ENCODE measurements at places on chromosomes 16 and 17.

- DNase-seq: no peak
Measured at GRCh38 chr16:84751241-84751640, 51.4 kb downstream of the USP10 start.

DNA sequence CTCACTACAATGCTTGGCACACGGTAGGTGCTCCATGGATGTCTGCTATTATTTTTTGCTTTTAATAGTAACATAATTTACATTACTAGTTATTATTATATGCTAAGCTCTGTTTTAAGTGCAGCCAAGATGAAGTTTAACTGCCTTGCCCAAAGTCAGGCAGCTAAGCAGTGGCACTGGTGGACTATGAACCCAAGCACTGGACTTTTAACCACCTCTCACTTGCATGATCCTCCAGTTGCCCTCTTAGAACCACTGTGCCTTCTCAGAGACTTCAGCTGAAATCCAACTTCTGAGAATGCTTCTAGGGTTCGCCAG, 1.5 kb upstream of the ZNF207 start:
- no peak for DNase-seq

DNA sequence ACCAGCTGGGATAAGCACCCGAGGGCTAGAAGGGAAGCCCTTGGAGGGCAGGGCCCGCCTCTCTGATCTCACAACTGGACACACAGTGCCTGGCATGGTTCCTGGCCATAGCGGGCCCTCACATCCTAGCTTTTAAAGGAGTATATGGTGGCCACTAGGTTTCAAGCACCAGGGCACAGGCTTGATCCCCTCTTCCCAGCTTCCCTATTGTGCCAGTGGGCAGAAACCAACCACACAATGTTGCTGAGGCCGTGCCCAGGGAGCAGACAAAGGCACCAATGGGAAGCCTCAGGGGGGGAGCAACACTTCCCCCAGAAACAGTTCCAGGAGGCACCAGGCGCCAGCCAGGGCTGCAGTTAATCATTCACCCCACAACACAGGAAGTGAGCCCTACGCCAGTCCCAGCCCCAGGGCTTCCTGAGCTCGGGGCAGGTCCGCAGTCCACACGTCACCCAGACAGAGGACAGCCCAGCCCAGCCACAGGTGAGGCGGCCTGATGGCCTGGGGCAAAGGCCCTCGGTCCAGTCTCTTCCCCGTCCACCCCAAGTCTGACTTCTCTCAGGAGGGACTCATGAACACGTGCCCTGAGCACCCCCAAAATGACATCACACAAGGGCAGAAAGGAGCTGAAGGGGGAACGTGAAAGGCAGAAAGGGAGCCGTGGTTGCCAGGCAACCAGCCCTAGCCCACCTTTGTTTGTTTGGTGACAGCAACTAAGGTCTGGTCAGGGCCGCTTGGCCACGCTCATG, 12.8 kb downstream of the SMIM5 start:
- DNase-seq: no peak

DNA sequence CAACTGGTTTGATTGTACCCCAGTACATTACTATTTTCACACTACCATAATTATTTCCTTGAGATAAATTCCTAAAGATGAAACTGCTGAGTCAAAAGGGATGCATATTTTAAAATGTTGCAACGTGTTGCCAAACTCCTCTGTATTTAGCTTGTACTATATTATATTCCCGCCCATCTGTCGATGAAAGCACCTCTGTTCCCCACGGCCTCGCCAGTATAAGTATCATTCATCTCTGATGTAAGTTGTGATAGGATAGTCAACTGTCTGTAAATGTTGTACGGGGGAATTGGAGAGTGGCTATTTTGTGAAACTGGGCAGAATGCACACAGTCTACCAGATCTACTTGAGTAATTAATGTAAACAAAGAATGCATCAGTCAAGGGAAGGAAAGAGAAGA, 47.7 kb upstream of the TNRC6A start:
- DNase-seq: no peak

GRCh38 chr17:51537996-51538550, 277.7 kb downstream of the UTP18 start:
- no peak for DNase-seq

GRCh38 chr16:19753815-19754643, 36.0 kb downstream of the IQCK start:
- no peak for DNase-seq

DNA sequence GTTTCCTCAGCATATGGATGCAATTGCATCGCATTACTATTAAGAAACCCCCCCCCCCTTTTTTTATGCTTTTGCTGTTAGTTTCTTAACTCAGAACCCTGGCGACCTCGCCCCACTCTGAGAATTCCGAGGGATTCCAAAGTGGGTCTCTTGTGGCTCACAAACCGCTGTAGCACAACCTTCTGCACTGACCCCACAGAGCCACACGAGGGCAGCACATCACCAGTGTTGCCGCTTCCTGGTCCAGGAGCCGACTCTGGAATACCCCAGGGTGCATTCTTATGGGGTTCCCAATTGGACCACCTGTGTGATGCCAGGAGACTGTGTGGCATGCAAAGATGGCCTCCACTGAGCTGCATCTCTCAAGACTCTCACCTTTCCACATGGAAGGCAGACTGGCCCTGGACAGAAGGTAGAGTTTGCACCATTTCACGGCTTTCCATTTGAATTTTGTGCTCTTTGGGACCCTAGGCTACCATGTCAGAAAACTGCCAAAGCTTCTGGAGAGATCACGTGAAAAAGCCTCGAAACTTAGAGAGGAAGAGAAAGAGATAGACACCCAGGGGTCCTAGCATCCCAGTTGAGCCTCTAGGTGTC, 432.7 kb upstream of the ASIC2 start:
- DNase-seq: no peak

DNA sequence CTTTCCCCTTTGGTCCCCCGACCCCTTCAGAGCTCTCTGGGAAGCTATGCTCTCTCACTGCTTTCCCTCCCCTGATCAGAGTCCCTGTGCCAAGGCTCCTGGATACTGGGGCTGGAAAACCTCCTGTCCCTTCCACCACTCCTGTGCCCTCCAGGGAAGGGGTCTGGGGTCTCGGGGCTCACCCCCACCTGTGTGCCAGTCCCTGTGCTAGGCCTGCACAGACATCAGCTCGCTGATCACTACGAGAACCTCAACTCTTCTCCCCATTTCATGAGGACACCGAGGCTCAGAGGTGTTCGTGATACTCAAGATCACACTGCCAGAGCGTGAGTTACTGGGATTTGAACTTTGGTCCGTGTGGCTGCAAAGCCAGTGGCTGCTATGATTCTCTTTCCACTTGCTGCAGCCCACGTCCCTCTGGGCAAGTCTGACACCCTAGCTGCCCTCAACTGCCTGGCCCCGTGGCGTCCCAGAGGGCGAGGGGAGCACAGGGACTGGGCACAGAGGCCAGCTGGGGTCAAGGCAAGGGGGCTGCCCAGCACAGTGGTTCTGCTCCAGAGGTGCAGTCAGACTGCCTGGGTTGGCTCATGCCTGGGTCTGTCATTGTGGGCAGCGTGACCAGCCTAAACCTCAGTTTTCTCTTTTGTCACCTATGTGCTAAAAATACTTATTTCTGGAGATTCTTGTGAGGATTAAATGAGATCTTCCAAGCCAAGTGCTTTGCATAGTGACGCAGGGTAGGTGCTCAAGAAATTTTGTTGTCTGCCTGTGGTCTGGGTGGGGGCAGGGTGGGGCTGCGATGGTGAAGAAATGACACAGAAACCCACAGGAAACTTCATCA, 43.8 kb upstream of the TOB1 start:
- peak; percentile 69 for DNase-seq

DNA sequence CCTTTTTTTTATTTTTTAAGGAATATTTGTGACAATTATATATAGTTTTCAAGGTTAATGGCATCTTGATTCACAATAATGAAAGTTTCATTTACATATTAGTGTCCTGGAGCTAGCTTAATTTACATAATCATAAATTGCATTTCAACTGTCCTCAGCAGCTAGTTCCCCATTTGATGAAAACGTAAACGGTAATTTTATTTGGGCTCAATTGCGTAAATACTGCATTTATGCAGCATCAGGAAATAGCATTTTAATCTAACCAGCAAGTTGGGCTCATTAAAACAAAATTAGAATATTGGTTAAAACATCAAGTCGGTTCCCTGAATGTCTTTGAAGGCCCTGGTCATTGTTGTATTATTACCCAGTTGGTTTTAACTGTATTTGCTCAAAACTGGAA, 136.8 kb upstream of the CDH5 start:
- no peak for DNase-seq

GRCh38 chr16:49337814-49338350, 35.7 kb upstream of the C16orf78 start:
- no peak for DNase-seq

- DNase-seq: no peak
Measured at GRCh38 chr17:74480290-74480689, 13.9 kb downstream of the CD300A start.

GRCh38 chr17:46175891-46176290, 17.3 kb downstream of the KANSL1 start:
- no peak for DNase-seq

DNA sequence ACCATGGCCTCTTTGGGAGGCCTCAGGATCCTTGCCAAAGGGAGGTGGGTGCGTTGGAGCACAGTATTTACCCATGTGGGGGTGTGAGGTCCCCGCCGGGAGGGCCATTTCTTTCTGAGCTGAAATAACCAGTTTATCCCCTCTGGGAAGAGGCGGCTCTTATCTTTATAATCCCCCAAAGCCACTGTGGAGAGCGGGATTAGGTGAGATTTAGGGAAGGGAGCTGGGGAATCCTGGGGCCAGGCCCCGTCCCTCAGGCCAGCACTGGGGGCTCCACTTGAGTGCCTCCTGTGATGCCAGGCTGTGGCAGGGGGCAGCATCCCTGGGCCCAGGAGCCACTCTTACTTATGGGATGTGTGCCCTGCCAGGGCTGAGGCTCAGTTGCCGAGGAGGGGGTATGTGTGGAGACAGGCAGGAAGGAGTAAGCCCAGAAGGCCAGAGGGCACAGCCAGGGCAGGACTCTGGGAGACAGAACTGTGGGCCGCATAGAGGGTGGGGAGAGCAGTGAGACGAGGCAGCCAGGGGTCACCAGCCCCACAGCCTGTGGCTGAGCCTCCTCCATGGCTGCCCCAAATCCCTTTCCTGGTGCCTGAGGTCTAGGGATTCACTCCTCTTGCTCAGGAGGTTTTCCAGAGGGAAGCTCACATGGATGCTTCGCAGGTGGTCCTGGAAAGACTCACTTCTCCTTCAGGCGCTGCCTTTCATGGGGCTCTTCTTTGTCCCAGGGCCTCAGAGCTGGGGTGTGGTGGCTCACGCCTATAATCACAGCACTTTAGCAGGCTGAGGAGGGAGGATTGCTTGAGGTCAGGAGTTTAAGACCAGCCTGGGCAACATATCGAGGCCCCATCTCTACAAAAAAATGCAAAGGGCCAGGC, 25.0 kb downstream of the TMEM94 start:
- no peak for DNase-seq

DNA sequence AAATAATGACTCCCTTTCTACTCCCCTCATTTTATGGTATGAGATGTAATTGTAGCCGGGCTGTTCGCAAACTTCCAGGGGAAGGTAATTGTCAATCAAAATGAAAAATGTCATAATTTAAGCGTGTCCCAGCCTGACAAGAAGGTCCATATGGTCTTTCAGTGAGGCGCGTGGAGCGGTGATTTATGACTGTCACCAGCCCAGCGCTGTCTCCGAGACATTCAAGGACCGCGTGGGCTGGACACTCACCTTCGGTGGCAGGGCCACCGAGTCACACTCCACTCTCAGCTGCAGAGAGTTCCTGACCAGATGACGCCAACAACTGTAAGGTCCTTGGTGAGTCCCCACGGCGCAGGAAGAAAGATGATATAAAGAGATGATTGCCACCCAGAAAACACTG, 157.7 kb upstream of the TNRC6C start:
- no peak for DNase-seq

DNA sequence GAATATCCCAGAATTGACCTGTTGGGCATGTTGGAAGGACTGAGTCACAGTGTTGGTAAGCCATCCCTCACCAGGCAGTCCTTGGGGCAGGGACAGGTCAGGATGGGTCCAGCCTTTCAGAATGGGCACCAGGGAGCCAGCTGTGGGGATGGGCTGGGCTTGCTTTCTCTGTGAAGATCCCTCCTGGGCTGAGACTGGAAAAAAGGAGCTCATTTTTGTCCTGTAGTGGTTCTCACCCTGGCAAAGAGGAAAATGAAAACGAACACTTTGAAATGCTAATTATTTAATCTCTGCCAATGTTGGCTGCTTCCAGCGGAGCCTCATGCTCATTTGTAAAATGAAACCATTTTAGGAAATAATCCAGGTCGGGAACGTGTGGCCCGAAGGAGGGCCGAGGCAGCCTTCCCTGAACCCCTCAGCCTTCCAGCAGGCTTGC, 237.5 kb upstream of the SALL1 start:
- DNase-seq: no peak

GRCh38 chr16:29745853-29746345, at the start of gene C16orf54:
Gene C16orf54 (minus strand): TSS chr16:29745990. CDS start chr16:29744951, 1,039 bp downstream.
- peak; percentile 85 for DNase-seq

DNA sequence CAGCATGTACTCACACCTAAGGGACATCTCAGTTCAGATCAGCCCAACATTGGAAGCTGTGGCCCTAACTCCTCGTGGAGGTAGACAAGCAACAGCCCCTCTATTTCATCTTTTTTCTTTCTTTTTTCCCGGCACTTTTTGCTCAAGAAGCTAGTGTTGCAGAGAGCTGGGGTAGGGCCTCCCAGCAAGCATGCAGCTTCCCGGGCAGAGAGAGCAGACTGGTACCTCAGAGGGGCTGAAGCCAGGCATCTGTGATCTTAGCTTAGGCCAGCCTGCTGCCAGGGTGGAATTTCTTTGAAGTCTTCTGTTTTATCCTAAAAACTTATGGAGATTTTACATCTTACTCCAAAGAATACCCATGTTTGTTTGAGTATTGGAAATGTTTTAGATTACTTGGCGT, 195.4 kb downstream of the C16orf95 start:
- no peak for DNase-seq

DNA sequence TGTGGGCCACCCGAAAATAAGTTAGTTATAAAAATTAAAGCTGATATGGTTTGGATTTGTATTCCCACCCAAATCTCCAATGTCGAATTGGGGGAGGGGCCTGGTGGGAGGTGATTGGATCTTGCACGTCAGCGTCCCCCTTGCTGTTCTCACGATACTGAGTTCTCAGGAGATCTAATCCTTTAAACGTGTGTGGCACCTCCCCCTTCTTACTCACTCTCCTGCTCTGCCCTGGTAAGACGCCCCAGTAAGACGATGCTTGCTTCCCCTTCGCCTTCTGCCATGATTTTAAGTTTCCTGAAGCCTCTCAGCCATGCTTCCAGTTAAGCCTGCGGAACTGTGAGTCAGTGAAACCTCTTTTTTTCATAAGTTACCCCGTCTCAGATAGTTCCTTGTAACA, 35.4 kb downstream of the SYCE1L start:
- no peak for DNase-seq

Measured in stimulated activated CD4-positive, alpha-beta T cell treated with anti-CD3 and anti-CD28 coated beads, Interleukin-4, amount 100 ng/mL, for 24 hours (primary cell).